Natural killer cell treated with Interleukin-12 subunit alpha and Interleukin-12 subunit beta and Interleukin-15 and Interleukin-18, amount 100 ng/mL, for 72 hours (primary cell): ENCODE measurements at places on chromosomes 1 and 21. TPM values are rescaled to one million over a fixed set of nuclear protein-coding genes. Genes with fewer than 3 reads are reported as not detected.
A peak's percentile ranks its signal among the peaks of the same experiment; 100 is the strongest.

DNA sequence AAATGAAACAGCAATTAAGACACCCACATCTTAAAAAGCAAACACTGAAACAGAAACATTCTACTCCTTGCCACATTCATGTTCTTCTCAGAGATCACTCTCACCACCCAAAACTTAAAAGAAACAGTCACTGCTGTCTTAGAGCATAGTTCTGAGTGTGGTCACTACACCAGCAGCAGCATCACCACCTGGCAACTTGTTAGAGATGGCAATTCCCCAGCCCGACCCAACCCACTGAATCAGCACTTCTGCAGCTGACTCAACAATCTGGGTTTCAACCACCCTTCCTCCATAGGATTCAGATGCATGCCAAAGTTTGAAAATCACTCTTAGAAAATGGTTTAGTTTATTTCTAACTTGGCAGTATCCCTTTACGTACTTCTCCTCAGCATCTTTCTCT is 126.1 kb downstream of the CDC42BPA start:
- H3K36me3 ChIP-seq: no peaks in the 10 kb centered on the region
- H3K4me3 ChIP-seq: no peak overlapping the region
- peaks cover 7% of the 10 kb centered on the region for H3K4me1 ChIP-seq
- no peak overlapping the region for H3K27ac ChIP-seq
- DNase-seq: no peak
- H3K27me3 ChIP-seq: peaks cover 16% of the 10 kb centered on the region

MANEAL gene
- total RNA-seq: 2.8 TPM

DNA sequence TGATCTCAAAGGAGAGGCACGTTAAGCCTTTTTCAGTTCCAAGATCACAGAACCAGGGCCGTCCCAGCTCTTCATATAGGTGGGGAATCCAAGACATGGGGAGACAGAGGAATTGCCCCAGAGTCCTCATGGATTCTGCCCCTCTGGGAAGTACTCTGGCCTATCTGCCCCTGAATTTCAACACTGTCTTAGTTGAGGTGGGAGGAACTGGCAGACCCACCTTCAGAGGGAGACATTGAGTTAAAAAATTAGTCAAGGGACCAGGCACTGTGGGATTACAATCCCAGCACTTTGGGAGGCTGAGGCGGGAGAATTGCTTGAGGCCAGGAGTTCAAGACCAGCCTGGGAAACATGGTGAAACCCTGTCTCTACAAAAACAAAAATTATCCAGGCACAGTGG is 2.1 kb upstream of the KNCN start:
- no peaks in the 10 kb centered on the region for H3K27me3 ChIP-seq
- DNase-seq: no peak
- no peak overlapping the region for H3K4me3 ChIP-seq
- H3K36me3 ChIP-seq: peaks cover 4% of the 10 kb centered on the region

PGD gene
- 430 TPM for total RNA-seq

OPTC gene
- total RNA-seq: not detected

LRRN2 gene
- total RNA-seq: not detected

GRCh38 chr1:68497358-68497698 is 446 bp upstream of the DEPDC1 start:
- peaks cover 6% of the 10 kb centered on the region for H3K36me3 ChIP-seq
- H3K4me1 ChIP-seq: peaks cover 24% of the 10 kb centered on the region
- H3K27ac ChIP-seq: peak overlapping the region; percentile 78
- DNase-seq: no peak
- peak overlapping the region; percentile 82 for H3K4me3 ChIP-seq

GRCh38 chr1:177928194-177928593 is 41.7 kb downstream of the SEC16B start:
- DNase-seq: no peak
- H3K27ac ChIP-seq: no peak overlapping the region
- H3K4me3 ChIP-seq: no peak overlapping the region
- H3K27me3 ChIP-seq: no peaks in the 10 kb centered on the region
- H3K36me3 ChIP-seq: no peaks in the 10 kb centered on the region

DNA sequence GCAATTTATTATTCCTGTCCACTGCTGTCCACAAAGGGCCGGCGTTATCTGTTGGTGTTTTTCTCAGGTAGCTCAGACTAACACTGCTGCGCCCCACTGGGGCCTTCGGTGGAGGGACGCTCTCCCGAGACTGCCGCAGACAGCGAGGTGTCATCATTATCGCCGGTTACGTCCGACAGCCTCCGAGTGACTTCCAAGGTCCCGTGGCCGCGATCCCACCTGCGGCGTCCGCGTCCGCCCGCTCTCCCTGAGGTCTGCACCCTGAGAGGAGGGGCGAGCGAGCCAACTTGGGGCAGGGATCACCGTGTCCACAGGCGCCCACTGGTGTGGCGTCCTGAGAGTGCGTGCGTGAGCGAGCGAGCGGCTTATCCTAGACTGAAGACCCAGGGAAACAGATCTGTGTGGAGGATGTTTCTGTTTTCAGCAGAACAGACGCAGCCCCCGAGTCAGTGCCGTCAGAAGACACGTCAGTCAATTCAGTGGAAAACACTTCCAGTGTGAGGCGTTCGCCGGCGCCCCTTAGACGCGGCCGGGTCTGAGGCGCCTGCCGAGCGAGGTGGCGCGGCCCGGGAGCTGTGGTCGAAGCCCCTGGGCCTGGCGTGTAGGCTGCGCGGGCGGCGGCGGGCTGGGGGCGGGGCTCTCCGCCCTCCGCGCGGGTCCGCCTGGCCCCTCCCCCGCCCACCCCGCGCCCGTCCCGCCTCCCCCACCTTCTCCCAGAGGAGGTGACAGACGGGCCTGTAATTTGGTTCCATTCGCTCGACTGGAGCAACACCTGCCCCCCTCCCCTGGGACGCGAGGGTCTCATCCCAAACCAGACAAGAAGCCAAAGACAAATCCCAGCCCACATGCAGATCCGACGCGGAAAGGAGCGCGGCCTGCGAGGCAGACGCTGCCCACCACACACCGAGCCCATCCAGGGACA is 12.6 kb downstream of the NHLH2 start:
- H3K27me3 ChIP-seq: peaks cover 33% of the 10 kb centered on the region
- peak overlapping the region; percentile 60 for H3K4me3 ChIP-seq
- H3K36me3 ChIP-seq: no peaks in the 10 kb centered on the region
- H3K4me1 ChIP-seq: peaks cover 4% of the 10 kb centered on the region

DNA sequence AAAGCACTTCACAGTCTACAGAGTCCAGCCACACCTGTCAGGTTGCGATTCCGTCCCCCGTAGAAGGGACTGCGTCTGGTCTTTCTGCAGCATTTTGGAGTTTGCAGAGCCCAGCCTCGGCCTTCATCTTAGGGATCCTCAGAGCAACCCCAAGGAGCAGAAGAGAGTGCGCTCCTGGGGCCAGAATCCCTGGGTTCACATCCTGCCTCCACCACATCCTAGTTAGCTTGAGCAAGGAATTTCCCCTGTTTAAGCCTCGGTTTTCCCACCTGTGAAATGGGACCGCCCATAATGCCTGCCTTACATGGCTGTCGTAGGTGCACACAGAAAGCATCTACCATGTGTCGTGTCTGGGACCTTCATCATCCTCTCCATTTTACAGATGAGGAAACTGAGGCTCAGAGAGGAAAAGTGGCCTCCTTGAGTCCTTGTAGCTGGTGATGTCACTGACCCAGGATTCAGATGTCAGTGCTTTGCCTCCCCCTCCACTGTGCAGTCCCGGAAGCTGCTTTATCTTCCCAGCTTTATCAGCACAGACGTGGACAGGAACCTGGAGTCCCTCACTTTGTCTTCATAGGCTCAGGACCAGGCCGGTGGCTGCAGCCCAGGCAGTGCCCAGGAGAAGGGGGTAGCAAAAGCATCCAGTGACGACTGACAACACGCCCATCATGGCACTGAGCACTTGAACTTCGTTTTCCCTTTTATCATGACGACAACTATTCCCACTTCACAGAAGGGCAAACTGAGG is 438.5 kb downstream of the MATN1 start:
- H3K36me3 ChIP-seq: peaks cover 7% of the 10 kb centered on the region
- DNase-seq: no peak
- peaks cover 31% of the 10 kb centered on the region for H3K4me1 ChIP-seq
- H3K4me3 ChIP-seq: no peak overlapping the region
- no peaks in the 10 kb centered on the region for H3K27me3 ChIP-seq

DNA sequence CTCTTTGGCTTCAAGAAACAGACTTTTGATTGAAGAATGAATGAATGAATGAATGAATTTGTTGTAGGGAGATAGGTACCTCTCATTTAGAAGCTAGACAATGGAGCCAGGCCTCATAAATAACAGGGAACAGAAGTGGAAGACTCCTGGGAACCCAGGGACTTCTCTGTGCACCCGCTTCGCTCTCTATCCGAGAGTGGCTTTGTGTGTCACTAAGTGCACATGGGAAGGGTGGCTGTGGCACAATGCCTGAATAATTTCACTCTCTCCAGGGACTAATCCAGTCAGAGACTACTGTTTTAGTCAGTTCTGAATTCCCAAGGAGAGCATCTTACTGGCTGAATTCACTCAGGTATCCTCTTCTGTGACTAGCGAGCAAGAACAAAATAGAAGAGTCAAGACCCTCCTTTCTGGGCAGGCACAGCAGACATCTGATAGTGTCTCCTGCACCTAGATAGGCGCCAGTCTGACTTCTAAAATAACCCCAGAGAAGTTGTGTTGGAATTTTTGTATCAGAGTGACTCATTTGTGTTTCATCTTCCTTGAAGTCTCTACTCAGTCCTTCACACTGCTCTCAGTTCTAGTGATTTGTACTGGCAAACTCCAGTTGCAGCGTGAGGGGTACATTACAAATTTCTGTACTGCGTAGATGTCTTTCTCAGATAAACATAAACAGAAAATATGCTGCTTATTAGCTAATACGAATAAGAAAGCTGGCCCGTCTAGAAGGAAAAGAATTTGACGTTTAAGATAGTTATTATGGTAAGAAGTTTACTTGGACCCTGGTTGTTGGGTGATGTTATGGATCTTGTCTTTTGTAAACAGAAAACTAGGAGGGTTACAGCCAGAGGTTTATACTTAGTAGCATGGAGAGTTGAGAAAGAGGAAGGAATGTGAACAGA is 34.0 kb downstream of the BACH1 start:
- H3K4me3 ChIP-seq: no peak overlapping the region
- DNase-seq: no peak
- H3K36me3 ChIP-seq: peaks cover 5% of the 10 kb centered on the region
- peak overlapping the region; percentile 38 for H3K27ac ChIP-seq
- peaks cover 38% of the 10 kb centered on the region for H3K4me1 ChIP-seq

GRCh38 chr1:67338642-67339041 is 31.0 kb downstream of the IL12RB2 start:
- no peaks in the 10 kb centered on the region for H3K27me3 ChIP-seq
- peak overlapping the region; percentile 96 for H3K27ac ChIP-seq
- DNase-seq: peak; percentile 65
- H3K4me3 ChIP-seq: peak overlapping the region; percentile 87

DNA sequence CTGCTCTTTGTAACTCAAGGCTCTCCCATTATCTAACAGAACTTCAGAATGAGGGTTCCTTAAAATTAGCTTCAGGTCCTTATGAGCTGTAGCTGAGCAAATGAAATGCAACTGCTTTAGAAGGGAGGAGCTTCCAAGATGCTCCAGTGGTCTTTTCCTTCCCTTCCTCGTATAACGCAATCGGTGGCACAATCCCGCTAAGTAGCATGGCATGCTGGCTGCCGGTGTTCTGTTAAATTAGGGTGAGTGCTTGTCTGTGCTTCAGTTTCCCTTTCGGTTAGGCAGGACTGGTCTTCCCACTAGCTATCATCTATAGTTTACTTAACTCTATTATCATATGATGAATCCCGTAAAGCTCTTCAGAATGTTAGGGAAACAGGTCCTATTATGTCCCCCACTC is 917 bp downstream of the KIAA0040 start:
- H3K27me3 ChIP-seq: no peaks in the 10 kb centered on the region
- H3K4me1 ChIP-seq: peaks cover 51% of the 10 kb centered on the region
- DNase-seq: no peak
- peak overlapping the region; percentile 76 for H3K27ac ChIP-seq

GRCh38 chr1:185338719-185339622 is 21.9 kb upstream of the IVNS1ABP start:
- H3K27me3 ChIP-seq: no peaks in the 10 kb centered on the region
- H3K36me3 ChIP-seq: peaks cover 4% of the 10 kb centered on the region
- H3K4me3 ChIP-seq: peak overlapping the region; percentile 82
- peaks cover 57% of the 10 kb centered on the region for H3K4me1 ChIP-seq

INSRR gene
- 0.14 TPM for total RNA-seq

- no peak overlapping the region for H3K27ac ChIP-seq
- DNase-seq: no peak
- no peaks in the 10 kb centered on the region for H3K36me3 ChIP-seq
- H3K4me1 ChIP-seq: no peaks in the 10 kb centered on the region
- H3K27me3 ChIP-seq: no peaks in the 10 kb centered on the region
Measured at GRCh38 chr1:78830321-78830720, 176.2 kb downstream of the ADGRL4 start.

DNA sequence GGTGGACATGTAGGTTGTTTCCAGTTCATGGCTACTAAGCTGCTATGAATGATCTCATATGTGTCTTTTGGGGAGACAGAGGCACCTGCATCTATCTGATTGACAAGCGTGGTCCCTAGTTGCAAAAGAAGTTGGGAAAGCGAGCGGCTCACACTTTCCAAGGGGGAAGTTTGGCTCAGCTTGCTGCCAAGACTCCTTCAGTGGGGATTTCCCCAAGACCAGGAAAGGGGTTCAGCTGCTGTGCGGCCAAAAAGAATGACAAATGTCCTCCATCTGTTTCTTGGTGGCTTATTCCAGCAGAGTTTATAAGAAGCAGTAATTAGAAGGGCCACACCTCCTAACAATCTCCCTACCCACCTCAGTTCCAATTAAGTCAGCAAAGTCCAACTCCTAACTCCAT is 128.5 kb upstream of the GALNT2 start:
- no peak overlapping the region for H3K4me3 ChIP-seq
- H3K4me1 ChIP-seq: no peaks in the 10 kb centered on the region
- peaks cover 24% of the 10 kb centered on the region for H3K27me3 ChIP-seq
- no peak overlapping the region for H3K27ac ChIP-seq

DNA sequence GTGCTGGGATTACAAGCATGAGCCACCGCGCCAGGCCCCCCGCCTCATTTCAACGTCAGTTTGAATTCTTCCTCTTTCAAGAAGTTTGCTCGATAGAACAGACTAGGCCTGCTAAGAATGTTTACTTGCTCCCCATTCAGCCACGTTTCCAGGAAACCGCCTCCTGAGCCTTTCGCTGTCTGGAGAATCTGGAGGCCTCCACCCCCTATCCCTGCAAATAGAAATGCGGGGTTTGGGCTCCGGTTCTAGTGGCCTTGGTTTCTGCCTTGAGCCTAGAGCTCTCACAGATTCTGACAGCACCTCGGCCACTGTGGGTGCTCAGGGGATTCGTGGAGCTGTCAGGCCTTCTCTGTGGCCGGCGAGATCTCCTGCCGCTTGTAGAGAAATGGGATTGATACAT is 84.3 kb downstream of the UBIAD1 start:
- H3K4me3 ChIP-seq: no peak overlapping the region
- no peaks in the 10 kb centered on the region for H3K36me3 ChIP-seq
- no peak overlapping the region for H3K27ac ChIP-seq

GRCh38 chr1:152942161-152942560 is 4.8 kb upstream of the SPRR5 start:
- H3K27ac ChIP-seq: no peak overlapping the region
- no peak overlapping the region for H3K4me3 ChIP-seq
- H3K4me1 ChIP-seq: no peaks in the 10 kb centered on the region
- H3K27me3 ChIP-seq: peaks cover 11% of the 10 kb centered on the region

GRCh38 chr1:114345930-114346479 is 165.0 kb downstream of the TRIM33 start:
- H3K4me1 ChIP-seq: peaks cover 37% of the 10 kb centered on the region
- H3K4me3 ChIP-seq: peak overlapping the region; percentile 95
- no peaks in the 10 kb centered on the region for H3K27me3 ChIP-seq
- peak overlapping the region; percentile 87 for H3K27ac ChIP-seq
- H3K36me3 ChIP-seq: no peaks in the 10 kb centered on the region
- no peak for DNase-seq

GRCh38 chr1:117413412-117413811 is 46.2 kb downstream of the MAN1A2 start:
- no peaks in the 10 kb centered on the region for H3K27me3 ChIP-seq
- H3K4me1 ChIP-seq: peaks cover 21% of the 10 kb centered on the region
- DNase-seq: no peak
- no peak overlapping the region for H3K4me3 ChIP-seq
- H3K27ac ChIP-seq: no peak overlapping the region
- peaks cover 20% of the 10 kb centered on the region for H3K36me3 ChIP-seq

CACNA1S gene
- total RNA-seq: not detected

NEGR1 gene
- not detected for total RNA-seq
